Hepatic stellate cell (primary cell): ENCODE measurements at places on chromosomes 4 and X.

DNA sequence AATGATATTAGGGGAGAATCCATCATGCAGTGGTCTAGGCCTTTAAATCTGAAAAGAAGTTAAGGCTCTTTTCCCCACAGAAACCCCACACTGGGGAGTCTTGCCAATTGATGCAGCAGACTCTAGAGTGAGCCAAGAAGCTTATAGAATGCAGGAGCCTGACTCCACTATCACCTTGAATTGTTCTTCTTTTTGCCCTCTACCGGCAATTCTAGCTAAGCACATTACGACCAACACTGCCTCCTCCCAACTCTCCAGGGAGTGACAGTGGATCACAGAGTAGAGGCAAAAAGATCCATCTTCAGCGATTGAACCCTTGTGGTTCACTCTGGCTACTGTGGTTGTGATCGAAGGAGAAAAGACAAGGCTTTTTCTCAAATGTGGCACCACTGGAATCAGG is 331.5 kb downstream of the NKX6-1 start:
- no peak for DNase-seq

DNA sequence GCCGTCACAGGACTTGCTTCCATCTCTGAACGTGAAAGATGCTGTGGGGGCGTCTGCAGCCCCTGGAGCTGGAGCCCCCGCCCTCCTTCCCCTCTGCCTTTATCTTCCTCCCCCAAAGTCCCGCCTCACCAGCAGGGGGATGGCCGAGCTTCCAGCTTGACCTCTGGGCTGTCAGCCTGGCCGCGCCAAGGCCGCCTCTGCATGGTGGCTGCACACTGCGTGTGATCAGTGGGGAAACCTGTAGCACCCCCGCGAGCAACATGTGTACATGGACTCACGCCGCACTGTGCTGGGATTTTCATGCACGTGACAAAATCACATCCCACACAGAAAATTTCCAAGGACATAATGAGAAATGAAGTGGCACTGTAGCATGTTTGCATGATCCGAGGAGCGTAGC is 26.5 kb upstream of the PSAPL1 start:
- DNase-seq: no peak

DNA sequence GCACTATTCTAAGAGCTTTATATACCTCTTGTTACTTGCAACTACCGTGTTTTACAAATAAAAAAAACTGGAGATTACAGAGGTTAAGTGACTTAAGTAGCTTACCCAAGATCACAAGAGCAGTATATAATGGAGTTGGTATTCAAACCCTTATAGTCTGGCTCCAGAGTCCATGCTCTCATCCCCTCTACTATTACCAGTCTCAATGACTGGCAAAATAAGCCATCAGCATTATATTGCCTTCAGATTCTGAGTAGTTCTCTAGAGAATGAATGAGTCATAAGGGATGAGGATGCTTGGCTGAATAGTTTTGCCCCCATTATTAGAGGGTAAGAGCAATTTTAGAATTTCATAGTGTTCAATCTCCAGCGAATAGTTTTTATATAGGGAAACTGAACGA is 170.1 kb upstream of the ATOH1 start:
- DNase-seq: no peak

GRCh38 chrX:150569155-150569477 is 695 bp downstream of the MTM1 start:
- no peak for DNase-seq

DNA sequence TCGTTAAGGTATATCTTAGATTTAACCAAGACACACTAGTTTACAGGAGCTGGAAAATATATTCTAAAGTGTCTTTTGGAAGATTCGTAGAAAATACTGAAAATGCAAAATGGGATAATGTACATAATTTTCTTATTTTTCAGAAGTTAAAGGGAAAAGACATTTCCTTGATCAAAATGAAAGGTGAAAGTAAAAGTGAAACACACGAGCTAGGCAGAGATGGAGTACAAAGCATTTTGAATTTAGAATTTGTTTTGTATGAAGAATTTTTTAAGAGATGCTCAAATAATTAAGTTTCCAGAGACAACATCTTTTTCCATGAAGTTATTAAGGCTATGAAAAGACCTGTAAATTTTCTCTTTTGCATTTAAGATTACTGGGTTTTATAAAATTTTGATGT is 2192.6 kb upstream of the AGA start:
- no peak for DNase-seq

GRCh38 chr4:119130365-119131065 is 5.1 kb upstream of the MYOZ2 start:
- DNase-seq: no peak

DNA sequence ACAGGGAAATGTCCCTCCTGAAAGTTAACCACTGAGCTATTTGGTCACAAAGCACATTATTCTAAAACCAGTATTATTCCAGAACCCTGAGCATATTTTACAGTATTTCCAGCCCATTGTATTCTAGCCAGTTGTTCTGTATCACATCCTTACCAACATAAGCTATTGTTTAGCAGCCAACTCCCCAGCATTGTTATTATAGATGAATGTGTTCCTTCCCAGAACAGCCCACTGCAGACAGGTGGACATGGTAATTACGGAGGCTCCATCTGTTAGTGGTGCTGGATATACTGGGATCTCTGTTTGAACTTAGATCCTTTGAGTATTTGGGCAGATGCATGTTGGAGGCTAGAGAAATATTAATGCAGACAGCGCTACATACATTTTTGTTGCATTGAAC is 126.1 kb downstream of the MGST2 start:
- DNase-seq: no peak

- no peak for DNase-seq
Measured at GRCh38 chr4:38670109-38670901, 6.3 kb downstream of the KLF3 start.

GRCh38 chrX:49761481-49761880 is 65.7 kb upstream of the PAGE1 start:
- peak; percentile 3 for DNase-seq

DNA sequence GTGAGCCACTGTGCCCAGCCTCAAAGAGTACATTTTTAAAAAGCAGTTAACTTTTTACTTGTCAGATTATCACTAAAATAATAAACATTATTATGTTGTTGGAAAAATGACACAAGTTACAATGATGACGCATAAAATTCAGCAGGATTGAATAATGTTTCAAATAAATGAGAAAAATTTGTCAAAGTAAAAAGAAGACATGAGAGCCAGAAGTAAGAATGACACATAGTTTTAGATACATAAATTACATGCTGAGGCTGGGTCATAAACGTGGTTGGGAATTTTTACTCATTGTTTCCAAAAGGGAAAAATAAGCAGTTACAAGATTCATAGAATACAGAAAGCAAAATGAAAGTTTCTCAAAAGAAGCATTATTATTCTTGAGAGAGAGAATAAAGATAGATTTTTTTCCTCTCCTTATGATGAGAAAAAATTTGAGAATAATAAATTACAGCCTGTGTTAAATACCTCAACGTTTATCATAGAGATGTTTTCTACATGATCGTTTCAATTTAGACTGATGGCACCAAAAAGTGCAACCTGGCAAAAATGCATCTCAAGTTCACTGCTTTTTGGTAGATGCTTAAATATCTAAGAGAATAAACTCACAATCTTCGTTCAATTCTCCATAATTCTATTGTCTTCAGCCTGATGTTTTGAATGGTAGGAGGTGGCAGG is 40.4 kb downstream of the GUCY1B1 start:
- DNase-seq: no peak

DNA sequence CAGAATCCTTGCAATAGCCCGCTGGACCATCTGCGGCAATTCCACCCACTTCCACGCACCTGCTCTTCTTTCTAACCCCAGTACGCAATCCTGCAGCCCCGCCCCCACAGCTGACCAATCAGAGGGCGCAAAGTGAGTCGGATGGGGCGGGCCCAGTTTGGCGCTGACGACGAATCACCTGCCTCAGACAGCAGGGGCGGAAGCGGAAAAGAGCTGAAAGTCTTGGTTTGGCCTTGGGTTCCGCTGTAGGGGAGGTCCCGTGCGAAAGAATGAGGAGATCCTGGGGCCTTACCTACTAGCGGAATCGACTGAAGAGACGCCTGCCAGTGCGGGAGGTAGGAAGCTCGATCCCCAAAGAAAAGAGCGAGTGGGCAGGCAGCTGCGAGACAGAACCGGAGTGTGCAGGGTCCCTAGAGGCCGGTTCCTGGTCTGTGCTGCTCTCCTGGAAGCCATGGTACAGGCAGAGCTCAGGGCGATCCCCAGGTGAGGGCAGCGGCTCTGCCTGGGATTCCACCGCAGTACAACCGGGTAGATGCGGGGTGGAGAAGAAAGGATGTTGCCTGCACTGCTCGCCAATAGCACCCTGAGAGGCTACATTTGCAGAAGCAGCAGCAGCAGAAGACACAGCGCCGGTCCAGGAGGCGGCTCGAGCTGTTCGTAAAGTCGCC is at the start of gene TMEM184C:
Gene TMEM184C (plus strand): TSS at position 225 of the 668 bp plus-strand sequence. CDS start 560 bp downstream, outside the sequence.
- peak; percentile 90 for DNase-seq

- no peak for DNase-seq
Measured at GRCh38 chr4:10736895-10737294, 52.3 kb upstream of the CLNK start.

DNA sequence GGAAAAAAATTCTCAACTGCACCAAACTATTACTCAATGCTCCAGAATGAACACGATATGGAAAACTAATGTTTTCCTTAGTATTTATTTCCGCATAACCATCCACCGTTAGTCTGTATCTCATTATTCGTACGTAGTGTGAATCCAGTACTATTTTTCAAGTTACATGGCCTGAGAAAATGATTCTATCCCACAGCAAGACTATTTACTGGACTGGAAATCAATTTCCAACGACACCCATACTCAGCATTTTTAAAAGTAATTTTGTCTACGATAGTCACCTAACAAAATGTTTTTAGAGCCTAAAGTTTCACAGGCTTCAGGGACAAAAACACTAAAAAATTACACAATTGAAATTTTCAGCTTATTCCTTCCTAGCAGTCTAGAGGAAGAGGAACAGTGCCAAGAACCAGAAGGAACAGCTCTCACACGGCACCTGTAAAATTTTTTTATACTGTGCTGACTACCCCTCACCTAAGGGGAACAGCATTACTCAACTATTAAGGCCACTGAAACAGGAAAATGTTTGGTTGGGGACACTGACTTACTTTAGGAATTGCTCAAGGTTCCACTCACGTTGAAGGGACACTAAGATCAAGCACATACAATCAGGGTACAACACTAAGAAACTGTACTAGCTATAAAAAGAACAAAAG is 9.6 kb downstream of the UBE2D3 start:
- no peak for DNase-seq

GRCh38 chr4:125382995-125383394 is 68.2 kb downstream of the FAT4 start:
- no peak for DNase-seq

DNA sequence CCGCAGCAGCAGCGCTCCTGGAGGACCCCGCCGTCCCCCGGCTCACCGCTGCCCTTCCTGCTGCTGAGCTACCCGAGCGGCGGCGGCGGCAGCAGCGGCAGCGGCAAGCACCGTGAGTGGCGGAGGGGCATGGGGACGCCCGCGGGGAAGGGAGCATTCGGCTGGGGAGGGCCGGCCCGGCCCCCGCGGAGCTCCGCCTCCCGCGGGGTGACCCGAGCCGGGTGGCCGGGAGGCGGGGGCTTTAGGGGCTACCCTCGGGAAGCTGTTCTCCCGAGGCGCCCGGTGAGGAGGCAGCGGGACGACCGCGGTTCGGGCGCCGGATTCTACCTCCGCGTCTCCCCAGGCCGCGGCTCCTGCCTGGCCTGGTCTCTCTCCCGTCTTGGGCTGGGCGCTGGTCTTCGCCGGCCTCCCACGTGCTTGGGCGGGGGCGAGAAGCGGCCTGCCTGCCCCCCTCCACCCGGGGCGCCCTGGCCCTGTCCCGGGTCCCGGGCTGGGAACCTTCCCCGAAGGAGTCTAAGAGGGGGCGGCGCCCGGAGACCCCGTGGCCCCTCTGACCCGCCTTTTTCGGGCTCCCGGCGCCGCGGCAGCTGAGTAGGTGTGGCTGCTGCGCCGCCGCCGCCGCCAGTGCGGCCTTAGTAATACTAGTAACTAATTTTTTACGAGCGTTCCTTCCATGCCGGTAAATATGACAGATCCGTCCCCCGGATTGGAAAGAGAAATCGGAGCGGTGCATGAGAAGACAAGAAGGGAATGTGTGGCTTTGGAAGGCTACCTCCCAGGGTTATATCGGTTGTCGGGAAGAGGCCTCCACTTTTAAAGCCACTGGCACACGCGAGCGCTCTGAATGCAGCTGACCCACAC is 16.4 kb upstream of the RUFY3 start:
- peak; percentile 70 for DNase-seq

DNA sequence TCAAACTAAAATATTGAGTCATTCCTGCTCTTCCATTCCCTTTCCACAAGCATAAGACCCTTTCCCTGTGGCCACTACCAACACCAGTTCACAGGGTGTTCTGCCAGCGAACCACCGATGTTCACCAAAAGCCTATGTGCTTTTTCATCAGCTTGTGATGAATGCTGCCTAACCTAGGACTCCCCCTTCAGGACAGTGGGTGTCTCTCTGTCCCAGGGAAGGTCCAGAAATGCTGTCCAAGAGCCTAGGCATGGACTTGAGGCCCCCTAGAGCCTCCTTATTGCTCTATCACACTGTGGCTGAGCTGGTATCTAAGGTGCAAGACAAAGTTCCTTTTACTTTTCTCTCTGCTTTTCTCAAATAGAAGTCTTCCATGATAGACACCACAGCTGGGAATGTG is 1015.6 kb downstream of the PCDH19 start:
- DNase-seq: no peak

GRCh38 chrX:137119049-137119448 is 85.3 kb upstream of the GPR101 start:
- DNase-seq: no peak
